Upper lobe of left lung (tissue), 6 donors: ENCODE measurements at places on chromosomes 11 and 22.

- DNase-seq: no peak
These were observed 118.1 kb downstream of the BBOX1 start for GRCh38 chr11:27158456-27159334.

DNA sequence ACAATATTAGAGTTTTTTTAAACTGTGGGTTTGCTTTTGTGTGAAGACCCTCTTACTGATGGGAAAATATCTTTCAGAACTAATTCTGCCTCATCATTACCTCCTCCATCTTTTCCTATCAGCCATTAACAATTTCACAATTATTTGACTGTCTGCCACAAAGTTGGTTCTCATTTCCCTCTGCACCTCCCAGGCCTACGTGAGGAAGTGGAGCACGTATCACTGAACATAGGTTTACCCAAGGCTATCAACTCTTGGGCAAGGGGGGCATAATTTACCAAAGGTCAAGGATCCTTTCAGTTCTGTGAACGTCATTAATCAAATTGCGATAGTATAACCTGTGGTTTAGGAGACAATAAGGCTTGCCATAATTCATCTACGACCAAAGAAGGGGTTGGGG, 60.0 kb downstream of the LIF start:
- no peak for DNase-seq

DNA sequence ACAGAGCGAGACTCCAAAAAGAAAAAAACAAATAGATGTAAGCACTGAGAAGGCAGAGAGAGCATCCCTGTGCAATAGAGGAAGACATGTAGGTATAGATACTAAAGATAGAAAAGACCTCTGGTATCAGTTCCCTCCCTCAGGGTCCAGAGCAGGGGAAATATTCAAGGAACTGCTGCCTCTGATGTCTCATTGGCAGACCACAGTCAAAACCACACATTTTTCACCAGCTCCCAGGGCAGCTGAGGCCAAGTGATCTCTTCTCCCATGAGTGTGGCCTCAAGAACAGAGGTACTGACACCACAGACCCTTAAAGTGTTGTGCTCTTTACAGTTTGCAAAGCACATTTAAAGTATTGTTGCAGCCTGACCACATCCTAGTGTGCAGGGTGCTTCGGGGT, 288.5 kb downstream of the NTM start:
- no peak for DNase-seq

DNA sequence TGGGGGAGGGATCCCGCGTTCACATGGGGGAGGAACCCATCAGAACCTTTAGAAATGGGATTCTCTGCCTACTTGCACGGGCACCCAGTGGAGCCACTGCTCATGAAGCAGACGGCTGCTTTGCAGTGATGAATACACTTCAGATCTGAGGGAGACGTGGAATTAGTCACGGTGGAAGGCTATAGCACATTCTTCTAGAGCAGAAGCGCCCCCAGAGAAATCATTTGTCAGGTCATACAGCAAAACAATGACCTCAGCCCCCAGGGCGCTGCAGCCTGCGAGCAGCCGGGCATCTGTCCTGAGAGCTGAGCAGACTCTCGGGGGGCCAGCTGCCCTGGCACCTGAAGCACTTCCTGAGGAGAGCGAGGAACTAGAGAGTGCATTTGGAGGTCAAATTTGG, 12.7 kb downstream of the TP53AIP1 start:
- DNase-seq: no peak

- no peak for DNase-seq
These were observed 23.8 kb downstream of the TPBGL start for GRCh38 chr11:75264356-75264755.

GRCh38 chr22:30221121-30221992, 25.2 kb downstream of the LIF start:
- peak; percentile 85 for DNase-seq

DNA sequence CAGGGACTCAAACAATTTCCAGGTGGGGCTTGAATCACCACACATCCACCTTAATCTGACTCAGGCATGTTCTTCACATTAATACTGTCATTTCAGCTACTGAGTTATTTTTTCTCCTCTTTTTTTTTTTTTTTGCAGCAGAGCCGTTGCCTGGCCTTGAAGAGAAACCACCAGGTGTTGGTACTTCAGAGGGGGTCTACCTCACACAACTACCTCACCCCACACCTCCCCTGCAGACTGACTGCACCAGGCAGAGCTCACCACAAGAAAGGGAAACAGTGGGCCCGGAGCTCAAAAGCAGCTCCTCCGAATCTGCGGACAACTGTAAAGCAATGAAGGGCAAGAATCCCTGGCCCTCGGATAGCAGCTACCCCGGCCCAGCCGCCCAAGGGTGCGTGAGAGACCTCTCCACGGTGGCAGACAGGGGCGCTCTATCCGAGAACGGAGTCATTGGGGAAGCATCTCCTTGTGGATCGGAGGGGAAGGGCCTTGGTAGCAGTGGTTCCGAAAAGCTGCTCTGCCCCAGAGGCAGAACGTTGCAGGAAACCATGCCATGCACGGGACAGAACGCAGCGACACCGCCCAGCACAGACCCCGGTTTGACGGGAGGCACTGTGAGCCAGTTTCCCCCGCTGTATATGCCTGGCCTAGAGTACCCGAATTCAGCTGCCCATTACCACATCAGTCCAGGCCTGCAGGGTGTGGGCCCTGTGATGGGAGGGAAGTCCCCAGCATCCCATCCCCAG, 15.1 kb upstream of the SLC25A18 start:
- DNase-seq: no peak

GRCh38 chr11:114319716-114320328, 23.6 kb downstream of the NNMT start:
- DNase-seq: no peak

GRCh38 chr22:27110665-27111451, 453.5 kb downstream of the MIAT start:
- DNase-seq: no peak

DNA sequence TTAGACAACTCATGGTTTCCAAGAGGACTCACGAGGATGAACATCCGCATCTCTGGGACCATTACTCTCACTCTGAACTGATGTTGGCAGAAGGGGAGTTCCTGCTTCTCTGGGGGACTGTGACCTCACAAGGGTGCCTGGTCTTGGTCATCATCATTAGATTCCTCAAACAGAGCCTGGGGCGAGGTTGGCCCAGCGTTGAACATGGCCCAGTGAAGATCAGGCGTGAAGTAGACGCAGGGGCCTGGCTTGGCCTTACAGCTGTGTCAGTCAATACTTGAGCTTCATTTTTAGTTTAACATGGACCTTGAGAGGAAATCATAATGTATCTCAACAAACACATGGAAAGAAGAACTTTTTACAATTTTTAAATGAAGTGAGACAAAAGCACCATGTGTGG, 617.1 kb downstream of the BRD1 start:
- DNase-seq: no peak

DNA sequence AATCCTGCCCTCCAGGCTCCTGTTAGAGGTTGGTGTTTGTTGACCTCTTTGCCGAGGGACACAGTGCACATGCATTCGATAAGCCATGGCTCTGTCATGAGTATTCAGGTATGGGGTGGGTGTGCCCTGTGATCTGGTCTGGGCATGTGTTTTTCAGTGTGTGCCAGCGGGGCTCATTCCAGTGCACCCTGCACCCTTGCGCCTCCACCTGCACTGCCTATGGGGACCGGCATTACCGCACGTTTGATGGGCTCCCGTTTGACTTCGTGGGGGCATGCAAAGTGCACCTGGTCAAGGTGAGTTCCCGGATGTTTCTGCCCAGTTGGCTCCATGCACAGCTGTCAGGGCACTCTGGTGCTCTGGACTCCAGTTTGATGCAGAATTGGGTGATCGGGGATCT, 44.2 kb downstream of the OTOG start:
- DNase-seq: peak; percentile 7

- peak; percentile 86 for DNase-seq
These were observed at the start of gene CHID1 for GRCh38 chr11:910589-911030. Gene CHID1 (minus strand): TSS chr11:910810. CDS start chr11:904816, 5,994 bp downstream.

GRCh38 chr22:33405194-33405593, 347.0 kb upstream of the SYN3 start:
- DNase-seq: no peak

DNA sequence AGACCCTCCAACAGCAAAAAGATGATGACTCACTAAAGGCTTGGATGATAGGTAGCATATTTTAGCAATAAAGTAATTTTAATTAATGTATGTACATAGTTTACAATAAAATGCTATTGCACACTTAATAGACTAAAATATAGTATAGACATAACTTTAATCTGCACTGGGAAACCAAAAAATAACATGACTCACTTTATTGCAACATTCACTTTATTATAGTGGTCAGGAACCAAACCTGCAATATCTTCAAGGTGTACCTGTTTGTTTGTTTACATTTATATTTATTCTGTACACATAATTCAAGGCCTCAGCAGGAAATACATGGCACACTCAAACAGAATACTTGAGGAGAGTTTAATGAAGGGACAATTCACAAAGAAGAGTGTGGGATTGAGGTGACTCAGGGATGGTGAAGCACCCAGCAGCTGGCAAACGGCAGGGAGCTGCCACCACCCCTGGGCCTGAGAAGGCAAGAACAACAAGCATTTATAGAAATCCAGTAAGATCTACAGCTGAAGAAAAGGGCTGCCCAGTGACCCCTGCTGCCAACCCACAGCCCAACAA, 51.5 kb upstream of the POU2AF2 start:
- DNase-seq: no peak

GRCh38 chr11:73907191-73907590, 30.4 kb downstream of the PAAF1 start:
- DNase-seq: peak; percentile 21

GRCh38 chr22:42074132-42074811, at the start of gene PHETA2:
Gene PHETA2 (plus strand): TSS chr22:42074248. CDS start chr22:42077294, 3,046 bp downstream.
- peak; percentile 58 for DNase-seq

- DNase-seq: no peak
These were observed 2.4 kb downstream of the MAPK1 start for GRCh38 chr22:21865041-21865440.

DNA sequence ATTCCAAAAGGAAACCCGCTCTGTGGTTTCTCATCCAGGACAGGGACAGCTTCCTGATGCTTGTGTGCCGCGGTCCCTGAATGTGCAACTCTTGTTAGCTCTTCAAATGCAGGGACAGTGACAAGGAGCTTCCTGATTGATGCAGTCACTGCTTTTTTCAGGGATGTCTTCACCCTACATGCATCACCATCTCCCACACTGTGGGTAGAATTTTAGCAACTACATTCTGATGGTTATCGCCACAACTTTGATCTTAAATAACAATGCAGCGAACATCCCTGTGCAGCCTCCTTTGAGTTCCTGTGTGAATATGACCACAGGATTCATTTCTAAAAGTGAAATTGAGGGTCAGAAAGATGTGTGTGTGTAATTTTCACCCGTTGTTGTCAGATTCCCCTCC, 115.0 kb downstream of the GGTLC2 start:
- no peak for DNase-seq

- peak; percentile 54 for DNase-seq
These were observed 16.9 kb downstream of the TSPAN4 start for GRCh38 chr11:859394-860131.

- no peak for DNase-seq
These were observed 17.6 kb downstream of the SLC5A12 start for GRCh38 chr11:26704249-26704648.

GRCh38 chr11:74577624-74578396, 14.6 kb upstream of the POLD3 start:
- no peak for DNase-seq

DNA sequence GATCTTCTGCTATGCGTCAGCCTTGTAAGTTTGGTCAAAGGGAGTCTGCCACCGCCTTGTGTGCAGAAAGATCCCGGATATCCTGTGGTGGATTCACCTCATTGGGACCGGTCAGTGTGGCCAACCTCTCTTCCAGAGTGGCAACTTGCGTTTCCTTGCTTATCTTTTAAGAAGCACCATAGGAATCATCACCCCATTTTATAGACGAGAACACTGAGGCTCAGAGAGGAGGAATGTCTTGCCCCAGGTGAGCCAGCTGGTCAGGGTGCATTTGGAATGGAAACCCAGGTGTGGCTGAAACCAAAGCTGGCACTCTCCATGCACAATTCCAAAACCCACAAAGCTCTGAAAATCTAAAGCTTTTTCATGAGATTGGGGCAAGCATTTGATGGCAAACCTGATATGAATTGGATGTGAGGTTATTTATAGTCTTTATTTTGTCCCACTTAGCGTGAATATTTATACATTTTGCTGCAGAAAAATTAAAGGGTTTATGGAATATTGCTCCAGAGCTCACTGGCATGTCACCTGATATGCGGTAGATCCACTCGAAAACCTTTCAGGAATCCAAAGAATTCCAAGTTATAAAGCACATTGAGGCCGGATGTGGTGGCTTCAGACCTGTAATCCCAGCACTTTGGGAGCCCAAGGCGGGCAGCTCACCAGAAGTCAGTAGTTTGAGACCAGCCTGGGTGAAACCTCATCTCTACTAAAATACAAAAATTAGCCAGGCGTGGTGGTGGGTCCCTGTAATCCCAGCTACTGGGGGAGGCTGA, 12.1 kb upstream of the EIF3D start:
- no peak for DNase-seq

DNA sequence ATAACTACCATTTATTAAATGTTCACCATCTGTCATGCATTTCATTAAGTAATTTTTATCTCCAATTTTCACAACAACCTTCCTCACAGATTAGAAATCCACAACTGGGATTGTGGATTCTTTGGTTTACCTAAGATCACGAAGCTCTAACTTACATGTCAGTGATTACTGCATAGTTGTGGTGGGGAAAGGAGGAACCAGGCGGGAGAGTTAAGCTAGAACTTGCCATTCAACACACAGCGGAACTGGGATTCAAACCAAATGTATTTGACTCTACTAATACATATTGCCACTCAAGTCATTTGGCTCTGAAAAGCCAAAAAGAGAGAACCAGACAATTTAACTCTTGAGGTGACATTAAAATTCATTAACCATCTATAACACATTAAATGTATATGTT, 10.4 kb upstream of the LAYN start:
- no peak for DNase-seq

- DNase-seq: no peak
These were observed 609.0 kb upstream of the CNTN5 start for GRCh38 chr11:98411777-98412176.

DNA sequence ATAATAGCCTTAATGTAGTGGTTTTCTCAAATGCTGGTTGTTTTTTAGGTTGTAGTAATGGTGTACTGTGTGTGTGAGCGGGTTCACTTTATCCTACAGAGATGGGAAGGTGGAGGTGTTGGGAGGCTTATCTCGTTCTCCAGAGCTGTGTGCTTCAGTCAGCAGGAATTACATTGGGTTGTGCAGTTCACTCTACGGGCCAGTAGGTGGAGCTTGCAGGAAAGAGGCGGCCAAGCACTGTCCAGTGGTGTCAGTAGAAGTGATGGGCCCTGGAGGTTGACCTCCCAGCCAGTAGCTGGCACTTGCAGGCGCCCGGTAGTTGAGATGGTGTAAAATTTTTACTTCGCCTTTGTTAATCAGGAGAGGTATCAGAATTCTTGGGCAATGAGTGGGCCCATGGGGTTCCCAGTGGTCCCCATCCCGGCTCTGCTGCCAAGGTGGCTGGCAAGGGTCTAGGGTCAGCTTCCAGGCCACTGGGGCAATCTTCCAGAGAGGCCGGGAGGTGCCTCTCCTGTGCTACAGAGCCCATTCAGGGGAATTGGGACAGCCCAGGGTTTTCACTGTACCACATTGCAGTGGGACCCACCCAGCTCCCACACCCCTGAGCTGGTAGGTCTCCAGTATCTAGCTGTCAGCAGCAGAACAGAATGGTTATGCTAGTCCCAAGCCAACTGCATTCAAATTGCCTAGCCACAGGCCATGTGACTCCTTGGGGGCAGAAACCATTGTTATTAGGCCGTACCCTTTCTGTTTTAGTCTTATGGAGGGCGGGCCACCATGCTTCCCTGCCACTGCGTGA, 43.9 kb downstream of the BIRC2 start:
- DNase-seq: peak; percentile 72
